AG04450 (cell line): ENCODE measurements at places on chromosomes 7 and 10.

DNA sequence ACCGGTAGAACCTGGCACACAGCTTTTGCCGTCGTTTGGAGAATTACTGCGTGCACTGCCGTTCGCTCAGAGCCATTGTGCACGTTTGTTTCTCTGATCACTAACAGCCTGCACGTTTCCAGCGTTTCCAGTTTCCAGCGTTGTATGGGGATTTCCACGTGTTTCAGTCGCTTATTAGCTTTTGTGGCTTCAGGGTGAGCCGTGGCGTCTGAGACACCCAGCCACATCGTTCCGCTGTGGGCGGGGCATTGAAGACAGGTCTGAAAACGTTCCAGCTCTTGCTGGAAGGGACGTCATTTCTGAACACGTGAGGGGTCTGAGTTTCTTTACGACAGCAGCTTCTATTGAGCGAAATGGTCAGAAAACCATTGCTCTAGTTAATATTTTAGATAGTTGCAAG is 164.8 kb downstream of the DNAJB6 start:
- no peak for DNase-seq

DNA sequence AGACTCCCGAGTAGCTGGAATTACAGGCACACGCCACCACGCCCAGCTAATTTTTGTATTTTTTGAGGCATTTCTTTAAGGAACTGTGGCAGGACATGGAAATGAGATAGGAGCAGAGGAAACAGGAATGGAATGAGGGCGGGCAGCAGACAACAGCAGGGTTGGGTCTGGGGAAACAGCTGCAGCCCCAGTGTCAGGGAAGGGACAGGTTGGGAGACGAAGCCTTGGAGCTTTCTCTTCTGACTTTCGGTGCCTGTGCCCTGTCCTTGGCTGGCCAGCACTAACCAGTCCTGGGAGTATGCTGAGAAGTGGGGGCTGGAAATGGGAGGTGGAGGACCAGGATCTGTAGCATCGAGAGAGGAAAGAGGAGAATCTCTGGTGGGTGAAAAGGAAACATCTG is 47.4 kb downstream of the ATOH7 start:
- no peak for DNase-seq

DNA sequence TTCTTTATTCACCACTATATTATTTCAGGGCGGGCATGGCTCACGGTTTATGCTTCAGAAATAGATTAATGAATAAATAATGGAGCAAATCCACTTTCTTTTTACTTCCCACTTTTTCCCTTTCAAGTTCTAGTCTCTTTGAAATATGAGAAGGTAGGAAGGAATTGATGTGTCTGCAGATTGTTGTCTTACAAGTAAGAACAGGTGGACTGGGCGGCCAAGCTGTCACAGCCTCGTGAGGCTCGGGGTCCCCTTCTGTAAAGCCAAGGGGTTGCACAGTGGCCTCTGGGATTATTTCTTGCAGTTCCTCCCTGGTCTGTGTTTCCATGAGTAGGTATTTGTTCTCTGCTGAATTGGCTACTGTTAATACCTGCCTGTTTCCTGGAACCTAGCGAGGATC is 11.2 kb downstream of the VWA2 start:
- no peak for DNase-seq

GRCh38 chr7:100220586-100221230 is 959 bp downstream of the PVRIG start:
- DNase-seq, result no peak
